ENCODE measurements at places on chromosomes 2 and 18.

DNA sequence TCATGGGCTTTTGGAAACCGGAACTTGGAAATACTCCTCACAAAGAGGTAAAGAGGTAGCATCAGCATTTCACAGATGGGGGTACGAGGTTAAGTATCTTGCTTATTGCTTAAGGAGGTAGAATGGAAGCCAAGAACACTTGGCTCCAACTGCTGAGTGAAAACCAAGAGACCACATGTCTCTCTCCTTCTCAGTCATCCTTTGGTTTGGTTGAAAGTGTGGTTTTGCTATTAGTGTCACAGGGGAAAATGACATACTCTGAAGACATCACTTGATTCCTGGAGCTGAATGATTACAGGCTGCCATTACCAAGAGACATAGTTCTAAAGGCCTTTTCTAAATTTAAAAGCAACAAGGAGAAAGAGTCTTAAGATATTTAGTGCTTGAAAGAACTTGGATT lies 41.5 kb downstream of the ANTXR1 start:
- no peak for DNase-seq

DNA sequence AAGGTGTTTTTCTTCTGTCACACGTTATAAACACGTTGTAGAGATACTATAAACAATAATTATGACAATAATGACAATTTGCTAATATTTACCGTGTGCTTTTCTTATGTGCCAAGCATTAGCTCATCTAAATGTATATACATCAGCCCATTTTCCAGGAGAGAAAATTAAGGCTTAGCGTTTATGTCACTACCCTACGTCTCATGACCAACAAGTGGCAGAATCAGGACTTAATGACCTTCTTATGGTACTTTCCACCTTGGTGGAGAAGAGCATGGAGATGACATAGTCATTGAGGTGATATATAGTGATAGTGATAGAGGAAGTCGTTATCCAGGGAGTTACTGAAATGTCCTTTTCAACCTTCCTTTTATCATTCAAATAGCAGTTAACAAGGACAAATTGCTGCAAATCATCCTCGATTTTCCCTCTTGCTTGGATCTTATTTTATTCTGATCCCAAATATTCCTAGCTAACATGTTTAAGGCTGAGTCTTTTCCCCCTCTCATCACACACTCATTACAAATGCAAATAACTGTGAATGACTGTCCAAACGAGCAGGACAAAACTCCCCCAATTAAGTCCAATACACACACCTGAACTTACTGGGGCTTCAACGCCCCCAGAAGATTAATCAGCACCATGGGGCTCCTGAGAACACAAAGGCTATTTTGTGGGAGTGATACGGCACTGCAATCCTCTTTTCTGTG lies 27.3 kb downstream of the SPRED2 start:
- no peak for DNase-seq

DNA sequence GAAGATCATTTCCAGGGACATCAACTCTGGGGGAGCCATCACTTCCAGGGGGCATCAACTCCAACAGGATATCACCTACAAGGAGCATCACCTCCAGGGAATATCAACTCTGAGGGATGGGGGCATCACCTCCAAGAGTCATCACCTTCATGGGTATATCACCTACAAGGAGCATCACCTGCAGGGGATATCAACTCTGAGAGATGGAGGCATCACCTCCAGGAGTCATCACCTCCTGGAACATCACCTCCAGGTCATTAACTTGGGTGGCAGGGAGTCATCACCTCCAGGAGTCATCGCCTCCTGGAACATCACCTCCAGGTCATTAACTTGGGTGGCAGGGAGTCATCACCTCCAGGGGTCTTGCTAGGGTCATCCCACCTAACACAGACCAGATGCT lies 167.6 kb downstream of the NDUFA10 start:
- DNase-seq, result no peak

DNA sequence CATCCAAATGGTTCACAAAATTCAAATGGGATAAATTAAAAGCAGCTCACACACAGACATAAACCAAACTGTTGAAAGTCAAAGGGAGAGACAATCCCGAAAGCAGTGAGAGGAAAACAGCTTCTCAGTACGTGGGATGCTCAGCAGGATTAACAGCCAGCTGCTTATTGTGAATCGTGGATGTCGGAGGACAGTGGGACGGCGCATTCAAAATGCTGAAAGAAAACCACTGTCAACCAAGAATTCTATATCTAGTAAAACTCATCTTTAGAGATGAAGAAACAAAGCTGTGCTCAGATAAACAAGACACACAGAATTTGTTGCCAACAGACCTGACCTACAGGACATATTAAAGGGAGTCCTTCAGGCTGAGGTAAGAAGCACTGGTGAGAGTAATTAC lies 102.9 kb downstream of the NFATC1 start:
- DNase-seq, result no peak

GRCh38 chr2:145860083-145860482 lies 1340.2 kb upstream of the ZEB2 start:
- DNase-seq, result no peak

Data from esophagus squamous epithelium (tissue), 5 donors.